NCI-H524 (cell line): ENCODE measurements at places on chromosomes 6 and 20.

- DNase-seq: no peak
These were observed 838 bp upstream of the NKX2-2 start for GRCh38 chr20:21514553-21515251.

DNA sequence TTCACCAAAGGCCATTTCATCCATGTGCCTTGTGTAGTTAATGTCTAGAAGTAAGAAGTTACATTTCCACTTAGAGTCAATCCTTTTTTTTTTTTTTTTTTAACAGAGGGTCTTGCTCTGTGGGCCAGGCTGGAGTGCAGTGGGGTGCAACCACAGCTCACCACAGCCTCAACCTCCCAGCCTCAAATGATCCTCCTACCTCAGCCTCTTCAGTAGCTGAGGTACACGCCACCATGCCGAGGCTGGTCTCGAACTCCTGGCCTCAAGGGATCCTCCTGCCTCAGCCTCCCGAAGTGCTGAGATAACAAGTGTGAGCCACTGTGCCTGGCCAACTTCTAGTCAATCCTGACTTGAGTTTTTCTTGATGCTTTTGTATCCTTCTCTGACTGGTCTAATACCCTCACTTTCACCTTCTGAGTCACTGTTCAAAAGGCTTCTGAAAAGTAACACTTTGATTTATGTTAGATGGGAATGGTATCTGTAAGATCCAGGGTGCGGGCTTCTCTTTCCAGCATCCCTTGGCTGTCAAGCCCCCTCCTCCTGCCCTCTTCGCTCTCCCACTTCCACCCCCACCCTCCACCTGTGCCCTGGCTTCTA lies 22.1 kb downstream of the TRAM2 start:
- DNase-seq: no peak

DNA sequence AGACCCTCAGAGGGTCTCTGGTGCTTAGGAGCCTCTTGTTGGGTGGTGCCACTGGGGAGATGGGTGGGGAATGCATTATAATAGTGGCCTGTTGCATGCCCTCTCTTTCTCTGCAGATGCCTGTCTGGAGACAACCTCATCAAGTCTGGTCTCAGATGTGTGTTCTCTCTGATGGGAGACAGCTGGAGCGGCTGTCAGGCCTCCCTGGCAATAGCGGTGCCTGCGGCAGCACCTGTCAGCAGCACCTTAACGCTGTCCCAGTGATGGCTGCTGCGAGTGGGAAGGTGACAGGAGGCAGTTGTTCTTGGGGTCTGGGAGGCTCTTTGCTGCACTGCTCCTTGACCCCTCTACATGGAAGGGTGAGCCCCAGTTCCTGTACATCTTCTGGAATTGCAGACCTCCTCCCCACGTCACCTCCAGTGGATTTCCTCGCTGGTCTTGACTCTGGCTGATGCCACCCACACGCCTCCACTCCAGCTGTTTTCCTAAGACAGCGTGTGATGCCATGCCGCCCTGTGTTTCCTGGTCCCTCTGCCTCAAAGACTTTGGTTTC lies 63.3 kb upstream of the BLCAP start:
- no peak for DNase-seq

DNA sequence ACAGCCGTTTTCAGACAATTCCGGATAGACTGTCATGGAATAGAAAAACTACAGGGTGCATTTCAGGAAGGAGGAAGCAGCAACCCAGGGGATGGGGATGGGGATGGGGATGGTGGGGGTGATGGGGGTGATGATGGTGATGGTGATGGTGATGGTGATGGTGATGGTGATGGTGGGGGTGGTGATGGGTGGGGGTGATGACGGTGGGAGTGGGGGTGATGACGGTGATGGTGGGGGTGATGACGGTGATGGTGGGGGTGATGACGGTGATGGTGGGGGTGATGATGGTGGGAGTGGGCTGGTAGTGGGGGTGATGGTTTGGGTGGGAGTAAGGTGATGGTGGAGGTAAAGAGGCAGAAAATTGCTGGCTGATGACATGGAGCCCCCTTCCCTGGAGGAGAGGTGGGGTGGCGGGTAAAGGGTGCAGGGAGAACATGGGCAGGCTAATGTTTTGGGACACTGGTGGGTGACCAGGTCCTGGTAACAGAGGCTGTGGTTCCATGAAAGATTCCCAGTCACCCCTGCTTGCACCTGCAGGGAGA lies 17.5 kb downstream of the LAMA5 start:
- DNase-seq: no peak

GRCh38 chr6:112780498-112781096 lies 433.5 kb downstream of the RFPL4B start:
- DNase-seq: peak; percentile 69

GRCh38 chr6:39453241-39453640 lies 130.7 kb upstream of the KCNK16 start:
- no peak for DNase-seq

DNA sequence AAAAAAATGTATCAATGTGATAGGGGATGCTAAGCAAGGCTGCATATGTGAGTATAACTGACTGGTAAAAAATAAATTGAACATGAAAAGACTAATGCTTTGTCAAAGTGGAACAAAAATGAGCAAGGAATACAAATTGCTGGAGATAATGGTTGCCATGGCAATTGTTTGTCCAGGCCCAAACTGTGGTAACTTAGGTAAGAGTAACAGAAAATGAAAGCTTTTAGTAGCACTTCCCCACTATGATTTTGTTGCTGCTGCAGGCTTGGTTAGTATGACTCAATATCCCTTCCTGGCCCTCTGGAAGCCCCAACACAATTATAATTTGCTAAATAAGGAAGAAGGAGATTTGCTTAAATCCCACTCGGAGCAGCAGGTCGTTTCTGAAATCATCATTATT lies 577.1 kb downstream of the DOK5 start:
- no peak for DNase-seq

DNA sequence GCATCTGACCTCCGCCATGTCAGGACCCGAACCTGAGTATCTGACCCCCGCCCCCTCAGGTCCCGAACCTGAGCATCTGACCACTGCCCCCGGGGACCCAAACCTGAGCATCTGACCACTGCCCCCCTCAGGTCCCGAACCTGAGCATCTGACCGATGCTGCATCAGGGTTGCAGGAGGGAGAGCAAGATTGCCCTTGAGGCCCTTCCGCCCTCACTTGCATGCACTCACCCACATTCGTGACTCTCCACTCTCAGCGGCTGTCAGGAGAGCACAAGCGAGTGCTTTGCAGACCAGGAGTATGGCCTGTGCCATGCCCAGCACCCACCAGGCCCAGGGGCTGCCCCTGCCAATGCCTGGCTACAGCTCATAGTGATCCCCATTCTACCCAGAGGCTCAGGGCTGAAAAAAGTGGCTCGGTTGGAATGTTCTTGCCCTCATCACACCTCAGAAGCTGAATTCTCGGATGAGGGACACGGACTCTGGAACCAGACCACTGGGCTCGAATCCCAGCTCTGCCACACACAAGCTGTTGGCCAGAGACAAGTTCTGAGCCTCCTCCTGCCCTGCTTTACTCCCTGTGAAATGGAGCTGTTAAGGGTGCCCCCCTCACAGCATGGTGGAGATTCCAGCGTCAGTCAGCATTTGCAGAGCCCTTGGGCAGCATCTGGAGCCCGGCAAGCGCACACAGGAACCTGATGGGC lies 82.1 kb downstream of the DLL1 start:
- no peak for DNase-seq
